ENCODE measurements at places on chromosomes 6 and 20.
A peak's percentile ranks its signal among the peaks of the same experiment; 100 is the strongest.

- peak; percentile 56 for DNase-seq
Observed at GRCh38 chr20:3616250-3616649, 46.9 kb downstream of the GFRA4 start.

DNA sequence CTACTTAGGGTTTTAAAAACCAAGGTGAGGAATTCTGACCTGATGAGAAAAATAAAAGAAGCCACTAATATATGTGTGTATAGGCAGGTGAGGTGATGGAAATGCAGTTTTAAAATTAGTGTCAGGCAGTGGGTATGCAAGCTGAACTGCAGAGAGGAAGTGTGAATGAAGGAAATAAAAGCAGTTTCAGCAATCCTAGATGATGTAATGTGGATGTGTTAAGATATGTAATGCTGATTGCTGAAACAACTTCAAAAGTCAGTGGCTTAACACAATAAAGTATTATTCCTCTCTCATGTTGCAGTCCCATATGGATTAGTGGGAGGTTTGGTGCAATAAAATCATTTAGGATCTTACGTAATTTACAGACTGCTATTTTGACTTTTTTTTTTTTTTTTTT is 119.9 kb upstream of the ASCC3 start:
- no peak for DNase-seq

DNA sequence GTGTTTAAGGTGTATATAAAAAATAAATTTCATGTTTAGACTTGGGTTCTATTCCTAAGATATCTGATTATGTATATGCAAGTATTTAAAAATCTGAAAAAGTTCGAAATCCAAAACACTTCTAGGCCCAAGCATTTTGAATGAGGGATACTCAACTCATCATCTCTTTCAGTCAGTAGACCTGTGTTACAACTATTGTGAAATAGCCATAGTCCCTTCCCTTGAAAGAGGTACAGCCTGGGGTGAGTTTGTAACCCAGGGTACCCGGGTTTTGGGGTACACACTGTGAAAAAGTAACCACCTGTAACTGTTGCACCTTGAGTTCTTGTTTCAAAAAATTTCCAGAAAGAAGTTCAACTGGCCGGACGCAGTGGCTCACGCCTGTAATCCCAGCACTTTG is 76.6 kb upstream of the DOK5 start:
- DNase-seq, result no peak

DNA sequence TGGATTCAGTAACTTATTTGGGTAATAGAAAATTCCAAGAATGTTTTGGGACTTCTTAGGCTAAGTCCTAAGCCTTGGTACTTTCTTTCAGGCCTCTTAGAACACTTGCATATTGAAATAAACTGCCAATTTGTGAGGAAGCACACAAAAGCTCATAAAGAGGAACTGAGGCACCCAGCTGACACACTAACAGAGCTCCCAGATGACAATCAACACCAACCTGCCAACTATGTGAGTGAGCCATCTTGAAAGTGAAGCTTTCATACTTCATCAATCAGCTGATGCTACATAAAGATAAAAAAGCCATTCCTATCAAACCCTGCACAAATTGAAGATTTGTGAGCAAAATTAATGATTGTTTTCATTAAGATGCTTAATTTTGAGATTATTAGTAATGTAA is 832.5 kb upstream of the EPHA7 start:
- no peak for DNase-seq

DNA sequence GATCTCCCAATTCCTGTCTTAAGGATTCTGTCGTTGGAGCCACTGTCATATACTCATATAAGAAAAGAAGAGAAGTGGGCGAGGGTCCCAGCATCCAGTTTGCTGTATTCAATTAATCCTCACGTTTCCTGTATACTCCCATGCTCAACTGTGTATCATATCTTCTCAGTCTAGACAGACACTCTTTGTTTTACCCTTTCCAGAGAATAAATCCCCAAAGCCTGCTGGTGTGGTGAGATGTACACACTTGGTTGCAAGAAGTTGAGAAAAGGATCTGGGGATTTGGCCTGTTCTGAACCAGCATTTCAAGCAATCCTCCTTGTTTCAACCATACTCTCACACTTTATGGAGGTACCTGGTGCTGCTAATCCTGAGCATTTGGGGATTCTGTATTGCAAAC is 3.1 kb downstream of the TPMT start:
- DNase-seq, result no peak

- no peak for DNase-seq
Observed at GRCh38 chr6:157988700-157989063, 7.0 kb downstream of the SYNJ2 start.

DNA sequence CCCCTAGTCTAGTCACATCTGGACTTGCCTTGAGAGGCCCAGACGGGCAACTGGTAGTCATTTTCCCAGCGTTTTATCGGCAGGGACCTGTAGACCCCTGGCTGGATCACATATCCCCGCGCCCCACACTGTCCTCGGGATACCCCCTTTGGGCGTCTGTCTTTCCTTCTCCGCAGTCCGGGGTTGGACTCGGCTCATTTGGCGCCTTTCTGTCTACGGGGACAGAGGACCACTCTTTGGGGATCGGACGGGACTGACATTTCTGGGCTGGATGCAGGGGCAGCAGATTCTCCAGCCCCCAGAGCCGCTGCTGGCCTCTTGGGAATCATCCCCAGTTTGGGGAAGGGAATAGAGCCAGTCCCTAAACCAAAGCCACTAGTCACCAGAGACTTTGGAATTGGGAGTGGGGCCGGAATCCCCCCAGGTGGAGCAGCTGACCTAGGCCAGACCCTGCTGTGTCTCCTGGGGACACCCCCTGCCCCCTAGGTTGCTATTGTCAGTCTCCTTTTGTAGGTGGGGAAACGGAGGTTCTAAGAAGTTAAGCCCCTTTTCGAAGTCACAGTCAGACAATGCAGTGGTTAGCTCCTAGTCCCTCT is 734 bp downstream of the FAM110A start:
- no peak for DNase-seq

DNA sequence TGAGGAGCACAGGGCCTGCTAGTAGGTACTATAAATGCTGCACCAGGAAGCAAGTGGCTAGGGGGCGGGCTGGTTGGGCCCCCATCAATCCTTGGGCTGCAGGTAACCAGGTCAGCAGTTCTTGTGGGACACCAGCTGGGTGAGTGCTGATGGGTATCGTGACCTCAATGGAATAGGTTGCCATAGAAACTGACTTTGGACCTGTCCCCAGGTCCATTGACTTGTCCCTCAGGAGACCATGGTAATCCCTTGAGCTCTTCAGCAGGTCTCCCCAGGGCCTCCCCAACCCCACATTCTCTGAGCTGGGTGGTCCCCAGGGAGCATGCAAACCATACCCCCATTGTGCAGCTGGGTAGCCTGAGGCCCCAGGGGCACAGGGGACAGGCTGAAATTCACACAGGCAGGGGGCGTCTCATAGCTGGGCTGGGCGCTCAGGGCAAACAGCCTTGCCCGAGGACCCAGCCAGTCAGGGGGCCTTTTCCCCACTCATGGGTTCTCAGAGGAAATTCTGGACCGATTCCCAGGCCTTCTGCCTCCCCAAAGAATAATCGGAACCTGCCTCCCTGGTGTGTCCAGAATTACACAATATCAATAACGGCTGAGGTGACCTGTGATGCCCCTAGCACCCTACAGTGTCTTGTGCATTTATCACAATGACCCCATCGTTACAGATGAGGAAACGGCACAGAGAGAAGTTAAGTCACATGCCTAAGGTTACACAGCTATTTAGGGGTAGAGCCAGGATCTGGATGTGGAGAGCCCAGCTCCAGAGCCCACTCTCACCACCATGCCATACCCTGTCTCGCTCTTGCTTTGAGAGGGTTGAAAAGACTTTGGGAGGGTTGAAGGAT is 35.9 kb downstream of the SRC start:
- DNase-seq, result no peak

GRCh38 chr6:140486450-140487361 is 1112.3 kb upstream of the CITED2 start:
- no peak for DNase-seq

DNA sequence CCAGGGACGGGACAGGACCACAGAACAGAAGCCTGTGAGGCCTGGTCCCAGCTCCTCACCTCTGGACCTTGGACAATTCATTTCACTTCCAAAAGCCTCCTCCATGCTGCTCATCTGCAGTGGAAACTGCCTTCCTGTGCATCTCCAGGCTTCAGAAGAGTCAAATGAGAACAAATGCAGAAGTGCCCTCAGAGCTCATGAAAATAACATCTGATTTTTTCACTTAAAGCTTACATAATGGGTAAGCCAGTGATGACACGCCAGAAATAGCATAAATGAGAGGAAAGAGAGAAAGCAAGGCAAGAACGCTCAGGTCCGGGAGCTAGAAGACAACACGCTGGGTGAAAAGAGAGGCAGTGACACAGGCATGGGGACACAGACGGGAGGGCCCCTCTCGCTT is 7.9 kb downstream of the CNKSR3 start:
- DNase-seq, result no peak

- no peak for DNase-seq
Observed at GRCh38 chr6:56827908-56828649, 126.8 kb upstream of the BEND6 start.

All from Right ventricle myocardium superior (tissue), 1 donor.